ENCODE measurements at places on chromosomes 4 and X.

DNA sequence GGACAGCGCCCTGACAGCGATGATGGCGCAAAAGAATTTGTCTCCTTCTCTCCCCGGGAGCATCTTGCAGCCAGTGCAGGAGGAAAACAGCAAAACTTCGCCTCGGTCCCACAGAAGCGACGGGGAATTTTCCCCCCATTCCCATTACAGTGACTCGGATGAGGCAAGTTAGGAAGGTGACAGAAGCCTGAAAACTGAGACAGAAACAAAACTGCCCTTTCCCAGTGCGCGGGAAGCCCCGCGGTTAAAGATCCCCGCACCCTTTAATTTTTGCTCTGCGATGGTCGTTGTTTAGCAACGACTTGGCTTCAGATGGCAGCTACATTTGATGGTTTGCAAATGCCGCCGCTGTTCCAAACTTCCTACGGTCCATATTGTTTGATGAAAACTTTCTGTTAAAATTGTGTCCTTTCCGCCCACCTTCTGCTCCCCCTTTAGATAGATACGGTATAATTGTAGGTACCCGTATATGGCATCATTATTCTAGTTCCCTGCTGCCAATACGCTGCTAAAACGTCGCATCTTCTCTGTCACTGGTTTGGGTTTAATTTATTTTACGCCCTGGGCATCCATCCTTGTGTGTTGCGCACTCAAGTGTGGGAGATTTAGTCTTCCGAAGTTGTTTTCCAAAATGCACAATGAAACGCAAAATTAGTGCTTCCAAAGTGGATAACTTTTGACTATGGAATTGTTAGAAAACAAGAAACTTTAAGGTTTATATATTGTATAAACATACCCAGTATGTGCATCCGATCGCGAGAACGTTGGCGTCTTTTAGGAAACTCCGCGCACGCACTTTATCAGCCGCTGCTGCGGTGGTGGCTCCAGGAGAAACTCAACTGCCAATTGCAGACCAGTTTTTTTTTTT is 1.5 kb downstream of the ATOH1 start:
- DNase-seq = no peak

DNA sequence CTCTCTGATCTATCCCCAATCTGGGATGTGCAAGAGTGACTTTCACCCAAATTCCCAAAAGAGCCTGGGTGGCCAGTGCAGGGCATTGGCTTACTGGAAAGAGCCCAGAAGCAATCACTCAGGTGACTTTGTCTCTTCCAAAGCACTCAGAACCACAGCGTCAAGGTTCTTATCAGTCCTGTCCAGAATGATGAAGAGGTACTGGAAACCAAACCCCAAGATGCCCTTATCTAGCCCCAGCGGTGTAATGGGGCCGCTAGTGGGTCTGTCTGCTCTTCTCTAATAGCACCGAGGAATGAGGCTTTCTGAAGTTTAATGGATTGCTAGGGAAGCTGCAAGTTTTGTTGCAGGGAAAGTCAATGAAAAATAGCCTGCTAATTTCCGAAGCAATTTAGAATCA is 21.6 kb downstream of the CLNK start:
- DNase-seq = no peak

DNA sequence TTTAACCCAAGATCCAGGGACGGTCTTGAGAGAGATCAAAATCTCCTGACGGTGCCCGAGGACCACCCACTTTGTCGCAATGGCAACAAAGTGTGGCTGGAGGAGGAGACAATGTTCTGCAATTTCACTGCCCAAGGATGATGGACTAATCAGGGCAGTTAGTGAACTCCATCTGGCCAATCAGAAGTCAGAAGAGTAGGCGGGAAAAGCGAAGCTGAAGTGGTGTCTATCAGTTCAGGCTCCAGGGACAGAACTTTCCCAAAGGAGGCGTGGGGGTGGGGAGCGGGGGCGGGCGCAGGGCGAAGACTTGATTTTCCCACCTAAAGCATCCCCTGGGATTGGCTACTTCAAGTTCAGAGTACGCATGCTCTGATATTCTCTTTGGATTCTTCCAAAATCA is 25.6 kb downstream of the SPACA5B start:
- no peak for DNase-seq

DNA sequence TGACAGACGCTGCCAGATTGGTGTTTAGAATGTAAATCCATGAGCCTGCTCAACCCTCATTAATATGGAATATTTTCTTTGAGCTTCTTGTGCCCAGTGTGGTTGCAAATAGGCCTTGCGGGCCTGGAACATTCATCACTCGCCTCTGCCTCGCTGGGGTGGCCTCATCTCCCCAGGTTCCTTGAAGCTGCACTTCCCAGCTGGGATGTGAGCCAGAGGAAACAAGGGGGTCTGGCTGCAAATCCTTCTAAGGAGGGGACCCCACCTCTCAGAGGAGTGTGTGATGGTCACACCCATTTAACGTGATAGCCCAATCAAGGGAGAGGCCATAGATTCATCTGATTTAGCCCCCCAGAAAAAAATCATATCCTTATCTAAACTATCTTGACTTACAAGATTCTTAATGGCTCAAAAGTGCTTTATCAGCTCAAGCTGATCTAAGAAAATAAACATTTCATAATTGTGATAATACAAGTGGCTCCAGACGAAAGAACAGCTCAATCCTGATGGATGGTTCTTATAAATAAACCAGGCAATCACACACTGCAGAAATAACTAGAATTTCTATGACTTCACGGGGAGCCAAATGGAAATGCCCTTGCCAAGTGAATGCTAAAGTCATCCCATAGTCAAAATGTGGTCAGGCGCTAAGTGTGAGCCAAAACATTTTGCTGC is 189.9 kb downstream of the PTTG2 start:
- no peak for DNase-seq

- no peak for DNase-seq
These were observed 68.2 kb downstream of the GPC3 start for GRCh38 chrX:133916984-133917722.

DNA sequence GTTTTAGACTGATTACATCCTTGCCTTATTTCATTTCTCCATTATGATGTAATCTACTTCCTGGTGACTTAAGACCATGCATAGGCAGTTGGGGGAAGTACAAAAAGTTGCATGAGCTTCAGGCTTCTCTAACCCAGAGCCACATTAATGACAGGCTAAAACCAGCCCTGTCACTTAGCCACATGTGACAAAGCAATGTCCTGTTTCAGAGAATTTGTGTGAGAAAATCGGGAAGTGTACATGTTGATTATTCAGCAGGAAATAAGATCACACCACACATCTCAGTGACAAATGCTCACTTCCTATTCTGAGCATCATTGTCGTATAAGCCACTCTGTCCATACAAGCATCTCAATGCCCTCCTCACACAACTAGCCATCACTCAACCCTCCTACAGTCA is 98.5 kb upstream of the MAGEB16 start:
- DNase-seq = no peak

GRCh38 chrX:84501798-84502628 is at the start of gene HDX:
Gene HDX (minus strand): TSS chrX:84502453. CDS start chrX:84475397, 27,056 bp downstream.
- peak; percentile 86 for DNase-seq

- no peak for DNase-seq
These were observed 37.2 kb downstream of the LRP2BP start for GRCh38 chr4:185358514-185358913.

DNA sequence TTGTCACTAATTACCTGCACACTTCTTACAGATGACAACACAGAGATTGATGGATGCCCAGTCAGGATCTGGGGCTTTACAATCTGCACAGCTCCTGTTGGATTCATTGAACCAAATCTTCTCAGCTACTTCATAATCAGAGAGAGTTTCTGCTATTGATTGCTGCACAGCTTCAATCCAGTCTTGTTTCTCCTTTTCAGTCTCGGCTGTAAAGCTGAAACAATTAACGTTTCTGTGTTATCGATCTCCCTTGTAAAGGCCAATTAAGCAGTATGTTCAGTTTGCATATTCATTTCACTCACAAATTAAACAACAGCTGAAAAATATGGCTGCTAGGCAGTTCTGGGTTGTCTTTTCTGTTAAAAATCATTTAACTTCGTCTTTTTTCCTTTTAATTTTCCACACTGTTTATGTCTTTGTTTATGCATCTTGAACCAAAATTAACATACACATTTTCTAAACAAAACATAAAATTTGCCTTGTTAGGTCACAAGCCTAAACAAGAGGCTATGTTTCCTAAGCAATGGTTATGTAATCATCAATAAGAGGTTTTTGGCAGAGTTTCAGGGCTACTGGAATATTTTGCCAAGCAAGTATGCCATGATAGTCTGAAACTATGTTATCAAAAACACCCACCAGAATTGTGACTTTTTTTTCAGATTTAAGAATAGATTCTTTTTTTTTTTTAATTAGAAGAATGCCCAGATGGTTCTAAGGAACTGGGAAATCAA is 79.2 kb downstream of the ARAP2 start:
- DNase-seq = no peak

- no peak for DNase-seq
These were observed 186.5 kb upstream of the RPL34 start for GRCh38 chr4:108433832-108434231.

Data from NCI-H345 (cell line).